ENCODE measurements at places on chromosomes 4 and X. TPM values are rescaled to one million over a fixed set of nuclear protein-coding genes. Genes with fewer than 3 reads are reported as not detected.

SLC6A14 gene
- 3.2 TPM for total RNA-seq

ZNF595 gene
- 25.1 TPM for total RNA-seq

GRCh38 chr4:74544655-74545361 is 99.9 kb downstream of the AREG start:
- DNase-seq = no peak

GRCh38 chrX:45513042-45513441 is 312.4 kb upstream of the DIPK2B start:
- DNase-seq = no peak
